ENCODE measurements at places on chromosomes 2 and 18.

DNA sequence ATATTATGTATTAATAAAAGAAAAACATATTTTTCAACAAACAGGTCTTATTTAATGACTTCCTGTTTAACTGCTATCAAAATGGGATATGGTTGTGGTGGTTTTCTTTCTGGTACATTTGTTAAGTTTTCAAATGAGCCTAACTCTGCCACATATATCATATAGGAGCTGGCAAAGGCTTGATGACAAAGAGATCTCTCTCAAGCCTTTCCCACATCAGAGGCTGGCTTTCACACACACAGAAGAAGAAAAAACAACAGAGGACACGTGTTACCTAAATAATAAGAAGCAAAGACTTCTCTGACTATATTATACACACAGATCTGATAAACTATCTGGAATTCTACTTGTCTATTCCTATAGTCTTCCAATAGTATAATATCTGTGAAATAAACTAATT, 46.1 kb downstream of the CFAP36 start:
- DNase-seq = no peak

DNA sequence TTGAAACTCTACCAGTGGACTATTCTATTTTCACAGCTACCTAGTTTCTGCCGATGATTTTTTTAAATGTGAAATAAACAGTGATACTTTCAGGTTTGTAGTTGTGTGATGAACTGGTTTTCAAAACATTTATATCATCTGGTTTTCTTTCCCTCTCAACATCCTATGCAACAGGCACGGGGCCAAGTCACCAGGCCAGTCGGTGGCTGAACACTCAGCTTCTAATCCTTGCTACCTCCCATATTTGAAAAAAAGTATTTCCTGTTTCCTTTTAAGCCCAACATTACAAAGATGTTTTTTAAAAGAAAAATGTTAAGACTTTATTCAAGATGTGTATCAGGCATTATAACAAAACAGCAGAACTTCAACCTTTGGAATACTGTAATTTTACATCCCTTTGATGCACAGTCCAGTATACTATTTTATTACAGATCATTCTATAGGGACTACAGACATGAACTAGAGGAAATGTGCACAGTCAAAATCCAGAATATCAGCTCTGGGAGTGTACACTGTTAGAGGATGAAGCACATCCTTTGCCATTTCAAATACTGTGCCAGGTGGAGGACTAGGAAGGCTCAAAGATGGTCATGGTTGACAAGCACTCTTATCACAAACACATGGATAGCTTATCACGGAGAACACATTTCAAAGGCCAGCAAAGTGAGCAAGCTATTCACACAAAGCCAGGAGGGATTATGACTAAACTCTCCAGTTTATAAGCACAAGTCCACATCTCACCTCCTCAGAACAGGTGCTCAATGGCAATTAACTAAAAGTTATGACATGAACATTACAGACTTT, 14.6 kb downstream of the MRPL35 start:
- DNase-seq = no peak

DNA sequence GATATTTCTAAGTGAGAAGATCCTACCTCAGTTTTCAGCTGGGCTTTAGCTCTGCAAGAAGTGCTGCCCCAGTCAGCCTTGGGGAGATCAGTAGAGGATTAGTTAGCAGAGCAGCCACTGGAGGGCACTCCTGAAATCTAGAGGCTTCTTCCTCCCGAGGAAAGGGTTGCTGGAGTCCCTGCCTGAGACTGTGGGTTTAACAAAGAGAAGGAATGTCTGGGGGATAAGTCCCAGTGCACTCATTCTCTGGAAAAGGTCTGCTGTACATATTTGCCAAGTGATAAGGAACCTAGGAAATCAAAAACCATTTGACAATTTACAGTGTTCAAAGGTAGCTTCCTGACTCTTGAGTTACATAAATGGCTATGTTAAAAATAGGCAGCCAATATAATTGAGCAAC, 207.2 kb downstream of the SLC8A1 start:
- no peak for DNase-seq

GRCh38 chr18:47168913-47169312, 7.3 kb downstream of the IER3IP1 start:
- DNase-seq = no peak

- DNase-seq = no peak
Observed at GRCh38 chr2:58923869-58924268, 682.7 kb upstream of the FANCL start.

- no peak for DNase-seq
Observed at GRCh38 chr2:60361498-60361897, 192.0 kb downstream of the BCL11A start.

DNA sequence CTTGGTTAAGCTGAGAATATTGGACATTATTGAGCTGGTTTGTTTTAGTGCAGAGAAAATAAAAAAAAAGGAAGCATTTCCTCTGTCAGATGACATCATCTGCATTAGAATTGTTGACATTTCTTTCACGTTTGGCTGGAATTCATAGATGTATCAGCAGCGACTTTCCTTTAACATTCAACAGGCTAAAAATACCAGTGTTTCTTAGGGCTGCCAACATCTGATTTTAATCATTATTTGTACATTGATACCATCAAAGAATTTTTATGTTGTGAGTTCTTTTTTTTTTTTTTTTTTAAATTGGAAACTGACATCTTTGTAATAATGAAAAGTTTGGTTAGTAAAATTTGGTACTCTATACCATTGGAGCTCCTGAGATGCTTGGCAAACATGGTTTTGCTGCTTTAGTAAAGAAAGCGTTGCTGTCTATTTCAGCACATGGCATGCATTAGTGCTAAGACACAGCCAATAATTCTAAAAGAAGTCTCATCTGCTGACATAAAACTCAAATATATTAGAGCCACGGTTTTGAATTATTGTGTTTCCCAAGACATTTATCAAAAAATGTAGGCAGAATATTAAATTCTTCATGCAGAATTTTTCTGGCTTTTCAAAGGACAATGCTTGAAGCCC, 33.6 kb downstream of the GTF2A1L start:
- no peak for DNase-seq

DNA sequence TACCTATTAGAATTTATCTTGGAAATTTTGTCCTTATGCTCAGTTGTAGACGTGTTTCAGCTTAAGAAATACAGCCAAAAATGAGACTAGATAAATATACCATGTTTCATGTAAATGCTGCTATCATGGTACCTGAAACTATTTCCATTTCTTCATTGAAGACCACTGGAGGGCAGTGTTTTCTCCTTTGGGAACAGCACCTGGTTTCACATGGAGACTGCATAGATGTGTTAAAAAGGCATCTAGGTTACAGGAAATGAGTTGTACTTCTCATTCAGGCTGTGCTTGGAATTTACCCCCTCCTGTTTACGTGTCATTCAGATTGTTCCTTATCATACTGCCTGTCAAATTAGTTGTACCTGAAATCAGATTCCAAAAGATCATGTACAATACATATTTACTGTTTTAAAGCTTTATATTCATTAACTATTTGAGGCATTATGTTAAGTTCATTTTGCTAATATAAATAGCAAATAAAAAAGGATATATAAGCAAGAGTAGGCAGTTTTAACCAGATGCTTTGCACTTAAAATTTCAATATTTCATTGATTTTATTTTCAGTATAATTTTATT, 57.3 kb upstream of the PSMD14 start:
- no peak for DNase-seq

DNA sequence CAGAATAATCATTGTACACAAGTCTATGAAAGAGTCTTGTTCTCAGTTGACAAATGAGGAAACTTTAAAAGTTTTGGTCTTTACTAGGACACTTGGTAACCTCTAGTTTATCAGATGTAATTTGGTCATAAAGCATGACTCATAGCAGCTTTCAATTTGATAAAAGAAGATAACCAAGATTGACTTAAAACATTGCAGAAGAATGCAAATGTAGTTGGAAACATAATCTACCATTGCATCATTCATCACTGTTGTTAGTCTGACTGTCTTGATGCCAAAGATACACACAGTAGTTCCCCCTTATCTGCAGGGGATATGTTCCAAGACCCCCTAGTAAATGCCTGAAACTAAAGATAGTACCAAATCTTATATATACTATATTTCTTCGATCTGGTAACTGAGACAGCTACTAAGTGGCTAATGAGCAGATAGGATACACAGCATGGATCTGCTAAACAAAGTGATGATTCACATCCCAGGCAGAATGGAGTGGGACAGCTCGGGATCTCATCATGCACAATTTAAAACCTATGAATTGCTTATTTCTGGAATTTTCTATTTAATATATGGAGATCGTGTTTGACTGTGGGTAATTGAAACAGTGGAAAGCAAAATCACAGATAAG, 131.4 kb upstream of the CCDC68 start:
- no peak for DNase-seq

DNA sequence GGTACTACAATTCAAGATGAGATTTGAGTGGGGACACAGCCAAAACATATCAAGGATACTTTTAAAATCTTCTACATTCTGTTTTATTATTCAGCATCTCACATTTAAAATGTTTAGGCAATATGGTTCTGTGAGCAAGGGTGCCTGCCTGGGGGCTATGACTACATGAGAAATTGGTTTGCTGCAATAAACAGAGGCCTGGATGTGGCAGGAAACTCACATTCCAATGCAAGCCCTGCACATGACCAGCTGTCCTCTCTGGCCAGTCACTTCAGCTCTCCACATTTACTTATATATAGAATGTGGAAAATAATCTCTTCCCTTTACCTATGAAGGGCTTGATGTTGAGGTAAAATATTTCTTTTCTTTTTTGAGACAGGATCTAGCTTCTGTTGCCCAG, 193.4 kb downstream of the LRRTM1 start:
- DNase-seq = no peak

- DNase-seq = no peak
Observed at GRCh38 chr2:212892193-212892592, 259.2 kb downstream of the IKZF2 start.

DNA sequence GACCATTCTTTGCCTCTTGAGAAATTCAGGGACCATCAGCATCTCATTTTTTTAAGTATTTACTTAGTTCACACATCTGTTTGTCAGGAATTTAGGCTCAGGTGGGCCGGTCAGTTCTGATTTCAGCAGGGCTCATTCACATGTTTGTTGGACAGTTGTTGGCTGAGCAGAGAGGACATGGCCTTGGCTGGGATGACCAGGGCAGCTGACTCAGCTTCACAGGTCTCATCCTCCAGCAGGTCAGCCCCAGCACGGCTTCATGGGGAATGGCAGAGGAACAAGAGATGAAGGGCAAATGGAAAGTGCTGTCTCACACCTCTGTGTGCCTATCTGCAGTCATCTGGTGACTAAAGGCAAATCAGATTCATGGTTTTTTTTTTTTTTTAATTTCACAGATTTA, 136.1 kb upstream of the TMEM200C start:
- no peak for DNase-seq

DNA sequence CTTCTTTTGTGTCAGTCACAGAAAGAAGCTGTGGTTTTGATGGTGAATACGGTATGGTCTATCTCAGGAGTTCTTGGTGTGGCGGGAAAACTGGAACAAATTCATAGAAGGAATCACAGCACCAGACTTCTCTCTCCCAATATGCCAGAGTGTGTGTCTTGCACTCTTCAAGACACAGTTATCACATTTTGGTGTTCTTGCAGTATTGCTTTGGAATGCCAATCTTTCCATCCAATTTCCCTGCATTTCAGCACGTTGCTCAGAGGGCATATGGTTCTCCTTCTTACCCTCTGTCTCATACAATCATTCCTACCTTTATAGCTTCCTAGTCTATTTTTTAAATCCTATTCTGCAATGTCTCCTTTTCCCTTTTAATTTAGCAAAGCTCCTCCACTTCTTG, 216.3 kb downstream of the TMEM182 start:
- no peak for DNase-seq

- DNase-seq = no peak
Observed at GRCh38 chr2:182245963-182246362, 180.9 kb downstream of the PDE1A start.

- no peak for DNase-seq
Observed at GRCh38 chr2:221309892-221310583, 262.1 kb downstream of the EPHA4 start.

GRCh38 chr18:78751664-78752063, 228.0 kb upstream of the SALL3 start:
- DNase-seq = no peak

DNA sequence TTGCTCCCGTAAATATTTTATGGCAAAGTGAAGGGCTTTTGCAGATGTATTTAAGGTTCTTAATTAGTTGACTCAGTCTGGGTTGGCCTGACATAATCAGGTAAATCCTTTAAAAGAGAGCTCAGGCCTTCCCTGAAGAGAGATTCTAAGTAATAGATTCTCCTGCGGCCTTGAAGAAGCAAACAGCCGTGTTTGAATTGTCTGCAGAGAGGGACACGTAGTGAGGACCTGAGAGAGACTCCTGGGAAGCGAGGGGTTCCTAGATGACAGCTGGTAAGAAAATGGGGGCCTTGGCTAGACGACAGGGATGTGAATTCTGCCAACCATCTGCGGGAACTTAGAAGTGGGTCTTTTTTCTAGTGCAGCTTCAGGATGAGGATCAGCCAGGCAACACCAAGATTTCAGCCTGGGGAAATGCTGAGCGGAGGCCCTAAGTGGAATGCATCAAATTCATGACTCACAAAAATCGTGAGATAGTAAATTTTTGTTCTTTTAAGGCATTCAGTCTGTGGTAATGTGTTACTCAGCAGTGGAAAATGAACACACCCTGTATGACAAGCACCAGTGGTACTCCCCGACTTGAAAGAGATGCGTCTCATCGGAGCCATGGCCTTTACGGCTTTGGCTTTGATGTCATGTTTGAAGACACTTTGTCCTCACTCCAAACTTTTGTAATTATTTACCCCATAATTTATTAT, 62.1 kb upstream of the SMIM21 start:
- no peak for DNase-seq

- no peak for DNase-seq
Observed at GRCh38 chr2:145040433-145040832, 520.5 kb upstream of the ZEB2 start.

GRCh38 chr2:230866756-230867523, 2.2 kb downstream of the ITM2C start:
- no peak for DNase-seq

DNA sequence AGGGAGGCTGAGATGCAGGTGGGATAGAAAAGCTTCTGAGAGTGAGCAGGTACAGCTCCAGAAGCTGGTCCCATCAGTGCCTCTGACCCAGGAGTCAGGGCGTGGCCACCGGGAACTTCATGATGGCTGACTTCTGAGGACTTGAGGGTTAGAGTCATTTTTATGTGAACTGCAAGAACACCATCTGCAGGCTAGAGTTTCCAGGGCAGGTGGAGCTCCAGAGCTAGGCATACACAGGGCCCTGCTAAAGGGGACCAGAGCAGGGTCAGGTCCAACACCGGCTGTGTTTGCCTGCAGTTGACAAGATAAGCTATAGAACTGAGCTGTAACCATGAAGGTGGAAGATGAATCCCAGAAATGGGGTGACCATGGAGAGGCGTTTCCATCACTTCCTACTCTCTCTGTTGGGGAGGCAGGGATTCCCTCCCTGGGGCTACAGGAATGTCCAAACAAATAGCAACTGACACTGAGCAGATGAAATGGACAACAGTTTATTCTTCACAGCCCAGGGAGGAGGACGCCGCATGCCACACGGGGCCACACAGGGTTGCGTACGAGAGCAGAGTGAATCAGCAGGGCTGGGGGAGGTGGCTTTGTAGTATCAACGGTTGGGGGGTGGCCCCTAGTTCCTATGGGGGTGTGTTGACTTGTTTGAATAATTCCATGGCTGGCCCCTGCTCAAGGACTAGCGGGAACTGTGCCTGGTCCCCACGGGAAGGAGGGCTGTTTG, 77.6 kb upstream of the ZNF516 start:
- DNase-seq = no peak

- no peak for DNase-seq
Observed at GRCh38 chr18:13376298-13376840, 157.8 kb downstream of the LDLRAD4 start.

GRCh38 chr2:109528811-109529501, 84.8 kb downstream of the SEPTIN10 start:
- DNase-seq = no peak

Data from activated CD4-positive, alpha-beta T cell treated with anti-CD3 and anti-CD28 coated beads for 24 hours (primary cell).